T-helper 9 cell (primary cell): ENCODE measurements at places on chromosomes 6 and 20.

DNA sequence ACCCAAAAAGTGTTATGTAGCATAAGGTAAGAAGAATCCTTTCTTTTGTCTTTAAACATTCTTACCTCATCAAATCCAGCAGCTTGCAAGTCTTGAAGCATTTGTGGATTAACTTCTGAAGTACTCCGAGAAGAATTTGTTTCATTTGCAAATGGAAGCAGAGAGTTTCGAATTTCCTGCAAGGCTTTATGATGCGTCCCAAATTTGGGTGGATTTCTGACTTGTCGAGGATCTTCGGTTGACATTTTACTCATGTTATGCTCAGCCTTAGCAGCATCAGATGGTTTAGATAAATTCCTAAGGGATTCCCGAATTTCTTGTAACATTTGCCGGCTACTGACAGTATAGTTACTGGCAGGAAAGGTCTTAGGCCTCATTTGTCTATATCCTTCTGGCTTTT, 16.2 kb downstream of the LATS1 start:
- no peak for DNase-seq

GRCh38 chr6:132354517-132355167, 46.6 kb downstream of the MOXD1 start:
- DNase-seq = no peak

DNA sequence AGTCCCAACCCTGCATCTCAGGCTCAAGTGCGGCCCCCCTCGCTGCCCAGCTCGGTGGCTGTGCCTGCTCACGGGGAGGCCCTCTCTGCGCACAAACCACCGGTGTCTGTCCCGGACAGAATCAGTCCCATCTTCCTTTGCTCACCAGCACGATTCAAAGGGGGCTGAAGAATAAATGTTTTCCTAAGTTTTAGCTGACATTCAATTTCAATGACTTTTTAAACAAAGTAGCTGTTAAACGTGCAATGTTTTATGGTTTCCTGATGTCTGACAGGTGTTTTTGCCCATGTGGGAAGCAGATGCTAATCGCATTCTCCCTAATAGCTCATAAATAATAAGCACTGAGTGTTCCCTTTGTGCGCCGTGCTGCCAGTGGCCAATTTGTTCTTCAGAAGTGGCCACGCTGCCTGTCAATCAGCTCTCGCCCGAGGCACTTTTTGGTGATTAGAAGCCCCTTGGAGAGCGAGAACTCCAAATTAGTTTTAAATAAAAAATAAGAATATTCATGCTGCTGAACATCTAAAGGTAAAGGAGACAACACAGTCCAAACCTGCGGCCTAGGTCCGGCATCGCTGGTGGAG, 26.3 kb downstream of the BHLHE23 start:
- DNase-seq = no peak

GRCh38 chr6:138722425-138723371, 50.9 kb upstream of the CCDC28A start:
- no peak for DNase-seq

- no peak for DNase-seq
These were observed 212.7 kb upstream of the PLN start for GRCh38 chr6:118335325-118335816.

DNA sequence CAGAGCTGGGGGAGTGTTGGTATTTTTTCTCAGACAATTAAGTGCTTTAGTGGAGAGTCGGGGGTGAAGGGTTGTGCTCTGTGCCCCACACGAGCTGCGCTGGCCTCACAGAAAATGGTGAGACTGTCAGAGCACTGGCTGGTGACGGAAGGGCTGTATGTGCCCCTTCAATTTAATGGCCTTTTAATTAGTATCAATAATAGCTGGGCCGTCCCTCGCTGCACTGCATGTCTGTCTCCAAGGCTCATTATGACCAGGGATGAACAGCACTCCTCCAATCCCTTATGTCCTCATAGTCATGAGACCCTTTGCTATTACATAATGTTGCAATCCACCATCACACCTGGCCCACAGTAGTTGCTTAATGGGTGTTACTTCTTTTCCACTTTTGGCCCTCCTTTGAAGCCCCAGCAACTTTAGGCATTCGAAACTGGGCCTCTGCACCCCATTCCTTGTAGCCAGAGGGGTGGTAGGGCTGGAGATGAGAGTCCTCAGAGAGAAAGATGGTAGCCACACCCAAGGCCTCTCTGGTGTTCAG, 9.5 kb upstream of the RALY start:
- no peak for DNase-seq

DNA sequence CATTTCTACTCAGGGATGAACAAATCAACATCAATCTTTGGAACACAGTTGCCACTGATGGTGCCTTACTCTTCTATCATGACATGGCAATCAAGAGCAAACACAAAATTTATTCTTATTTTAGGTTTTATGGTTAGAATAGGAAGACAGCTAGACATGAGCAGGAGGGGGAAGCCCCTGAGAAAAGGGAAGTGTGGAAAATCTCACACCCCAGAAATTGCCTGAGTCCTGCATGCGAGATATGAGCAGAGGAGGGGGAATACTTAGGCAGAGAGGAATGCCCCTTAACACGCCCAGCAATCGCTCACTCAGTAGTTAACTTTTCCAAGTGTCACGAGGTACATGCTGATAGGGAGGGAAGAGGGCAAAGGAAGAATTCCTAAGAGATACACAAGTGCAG, 79.3 kb downstream of the PLG start:
- DNase-seq = no peak

DNA sequence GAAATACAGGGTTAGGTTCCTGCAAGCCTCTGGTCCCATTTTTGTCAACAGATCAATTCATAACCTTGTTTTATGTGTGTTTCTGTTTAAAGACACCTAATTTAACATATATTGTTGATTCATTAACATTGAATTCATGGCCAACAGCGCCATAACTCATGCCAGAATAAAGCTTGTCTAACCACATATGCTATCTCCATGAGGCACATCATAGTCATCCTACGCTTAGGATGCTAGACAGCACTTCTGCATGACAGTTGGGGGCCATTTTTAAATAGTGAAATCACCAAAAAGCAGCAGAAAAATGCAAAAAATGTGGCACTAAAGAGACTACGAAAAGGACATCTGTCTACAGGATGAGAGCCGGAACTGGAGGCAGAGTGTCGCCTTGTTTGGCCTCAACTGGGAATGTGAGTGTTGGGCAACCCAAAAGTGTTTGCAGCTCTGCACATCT, 37.9 kb downstream of the TRAM2 start:
- no peak for DNase-seq

DNA sequence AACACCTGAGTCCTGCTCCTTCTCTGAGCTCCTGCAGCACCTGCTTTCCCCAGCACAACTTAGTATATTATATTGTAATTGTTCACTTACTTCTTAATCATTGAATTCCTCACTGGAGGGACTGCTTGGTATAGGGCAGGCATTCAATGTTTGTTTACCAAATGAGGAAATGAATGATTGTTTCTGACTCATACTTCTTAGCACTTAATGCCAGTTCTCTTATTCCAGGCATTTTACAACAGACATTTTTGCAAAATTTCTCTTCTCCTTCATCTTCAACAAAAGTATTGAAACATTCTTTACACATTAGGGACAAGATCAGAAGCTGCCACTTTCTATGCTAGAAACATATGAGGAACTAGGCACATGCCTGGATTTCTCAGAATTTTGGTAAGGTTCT, 119.4 kb downstream of the TBX18 start:
- no peak for DNase-seq

- DNase-seq = no peak
These were observed 38.9 kb upstream of the STX16 start for GRCh38 chr20:58612121-58612691.

DNA sequence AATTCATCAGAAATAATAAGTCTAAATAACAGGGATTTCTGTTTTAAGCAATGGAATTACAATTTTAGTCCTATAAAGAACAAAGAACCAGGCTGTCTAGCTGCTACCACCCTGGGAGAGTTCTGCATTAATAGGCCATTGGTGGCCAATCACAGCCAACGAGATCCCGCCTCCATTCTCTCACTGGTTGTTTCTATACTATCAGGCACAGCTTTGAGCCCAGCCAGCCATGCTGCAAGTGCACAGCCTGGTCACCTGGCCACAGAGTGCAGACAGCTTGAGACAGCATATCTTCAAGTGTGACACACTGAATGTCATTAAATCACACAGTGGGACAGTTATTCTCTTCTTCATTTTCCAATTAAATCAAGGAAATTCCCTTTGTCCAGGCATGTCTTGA, 16.1 kb upstream of the RAB22A start:
- no peak for DNase-seq

- DNase-seq = no peak
These were observed 30.4 kb upstream of the HIVEP2 start for GRCh38 chr6:142975365-142975764.

DNA sequence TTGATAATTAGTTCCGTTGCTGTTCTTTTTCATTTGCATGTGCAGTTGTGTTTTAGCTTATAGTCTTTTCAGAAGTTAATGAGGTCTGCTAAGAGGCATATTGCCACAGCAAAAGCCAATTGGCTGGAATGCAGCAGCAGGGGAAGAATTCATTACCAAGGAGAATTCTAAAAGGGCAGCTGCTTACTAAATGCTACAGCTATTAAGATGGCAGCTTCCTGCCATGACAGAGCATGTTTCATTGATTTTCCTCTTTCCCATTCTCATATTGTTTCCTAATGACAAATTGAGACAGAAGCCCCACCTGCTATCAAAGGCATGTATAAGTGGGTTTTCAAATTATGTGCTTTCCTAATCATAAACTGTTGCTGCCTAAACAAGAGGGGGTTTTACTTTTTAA, 66.6 kb downstream of the CLVS2 start:
- DNase-seq = no peak

DNA sequence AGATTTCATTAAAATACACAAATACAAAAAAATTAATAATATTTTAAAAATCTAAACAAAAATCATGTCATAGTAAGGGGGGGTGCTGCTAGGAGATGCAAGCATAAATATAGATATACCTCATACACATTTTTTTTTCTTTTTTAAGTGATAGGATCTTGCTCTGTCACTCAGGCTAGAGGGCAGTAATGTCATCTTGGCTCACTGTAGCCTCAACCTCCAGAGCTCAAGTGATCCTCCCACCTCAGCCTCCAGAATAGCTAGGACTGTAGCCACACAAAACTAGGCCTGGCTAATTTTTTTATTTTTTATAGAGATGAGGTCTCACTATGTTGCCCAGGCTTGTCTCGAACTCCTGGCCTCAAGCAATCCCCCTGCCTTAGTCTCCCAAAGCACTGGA, 90.8 kb downstream of the HACE1 start:
- DNase-seq = no peak

GRCh38 chr6:6284221-6284966, 36.1 kb downstream of the F13A1 start:
- no peak for DNase-seq

DNA sequence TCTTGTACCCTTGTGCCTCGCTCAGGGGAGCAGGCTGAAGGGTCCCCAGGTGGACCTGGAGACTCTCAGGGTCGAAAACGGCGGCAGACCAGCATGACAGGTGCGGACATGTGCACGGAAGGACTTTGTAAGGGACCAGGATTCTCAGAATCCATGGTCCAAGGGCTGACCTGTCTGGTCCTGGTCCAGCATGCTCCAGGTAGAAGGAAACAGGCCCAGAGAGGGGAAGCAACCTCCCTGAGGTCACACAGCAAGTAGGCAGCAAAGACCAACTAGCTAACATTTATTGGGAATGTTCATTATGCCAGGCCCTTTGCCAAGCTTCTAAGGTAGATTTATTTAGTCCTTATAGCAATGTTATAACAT, 5.9 kb downstream of the CDKN1A start:
- DNase-seq = no peak

DNA sequence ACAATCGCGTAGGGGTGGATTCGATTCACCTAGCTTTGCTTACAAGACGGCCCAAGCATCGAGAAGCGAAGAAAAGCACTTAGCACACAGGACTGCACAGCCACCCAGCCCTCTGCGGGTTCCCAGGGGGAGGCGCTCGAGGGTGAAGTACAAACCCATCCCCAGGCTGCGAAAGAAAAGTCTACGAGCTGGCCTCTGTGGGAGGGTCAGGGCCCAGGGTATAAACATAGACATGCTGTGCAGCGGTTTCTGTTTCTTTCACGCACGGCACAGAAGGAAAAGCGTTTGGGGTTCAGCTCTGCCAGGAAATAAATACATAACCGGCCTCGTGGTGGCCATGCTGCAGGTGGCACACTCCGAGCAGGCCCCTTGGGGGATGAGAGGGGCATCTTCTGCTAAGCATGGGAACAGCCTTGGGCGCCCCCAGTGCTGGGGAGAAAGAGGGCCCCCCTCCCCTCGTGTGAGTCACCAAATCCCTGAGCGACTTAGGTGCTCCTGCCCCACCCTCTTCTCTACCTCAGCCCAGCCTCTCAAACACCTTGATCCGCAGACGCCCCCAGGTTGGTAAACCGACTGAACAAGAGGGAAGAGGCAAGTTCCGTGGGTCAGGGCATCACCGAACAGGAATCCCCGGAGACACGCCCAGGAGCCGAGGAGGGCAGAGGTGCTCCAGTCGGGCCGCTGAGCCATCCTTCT, 91.6 kb upstream of the RIPOR2 start:
- peak; percentile 71 for DNase-seq

- DNase-seq = no peak
These were observed 1187.3 kb upstream of the CITED2 start for GRCh38 chr6:140561701-140562100.

GRCh38 chr6:52176550-52176949, 9.6 kb upstream of the IL17A start:
- no peak for DNase-seq

GRCh38 chr6:37130704-37131103, 39.2 kb upstream of the PIM1 start:
- DNase-seq = no peak

DNA sequence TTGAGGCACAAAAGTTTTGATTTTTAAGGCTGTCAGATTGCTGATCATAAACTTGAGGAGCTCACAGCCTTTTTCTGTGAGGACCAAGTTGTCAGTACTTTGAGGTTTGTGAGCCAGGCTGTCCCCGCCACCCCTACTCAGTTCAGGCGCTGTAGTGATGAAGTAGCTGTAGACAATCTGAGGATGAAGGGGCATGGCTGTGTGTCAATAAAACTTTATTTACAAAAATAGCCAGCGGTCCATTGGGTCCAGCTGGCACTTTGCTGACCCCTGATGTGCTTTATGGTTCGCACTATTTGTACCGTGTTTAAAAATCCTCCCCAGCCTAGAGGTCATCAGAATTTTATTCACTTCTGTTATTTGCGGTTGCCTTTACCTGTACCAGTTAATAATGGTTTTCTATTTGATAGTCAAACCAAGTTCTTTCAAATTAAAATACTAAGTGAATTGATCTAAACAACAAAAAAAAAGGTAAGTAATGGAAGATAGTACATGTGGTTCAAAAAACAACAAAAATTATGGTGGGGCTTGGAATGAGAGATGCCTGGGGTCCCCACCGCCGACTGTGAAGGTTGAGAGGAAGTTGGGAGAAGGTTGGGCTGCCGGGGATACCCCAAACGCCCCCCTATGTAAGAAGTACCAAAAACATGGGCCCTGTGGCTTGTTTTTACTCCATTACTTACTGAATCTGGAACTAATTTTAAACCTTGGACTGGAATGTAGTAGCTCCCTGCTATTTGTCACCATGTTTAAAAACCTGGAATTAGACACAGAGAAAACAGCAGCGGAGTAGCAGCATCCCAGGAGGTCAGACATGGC, 123.6 kb downstream of the SYCP2 start:
- no peak for DNase-seq

GRCh38 chr6:113859349-113860180, 2.4 kb downstream of the MARCKS start:
- no peak for DNase-seq

- DNase-seq = no peak
These were observed 86.2 kb upstream of the DEFB112 start for GRCh38 chr6:50135968-50136367.

GRCh38 chr6:75608956-75609533, 7.4 kb downstream of the SENP6 start:
- no peak for DNase-seq
